ENCODE measurements at places on chromosomes 6 and 20.

GRCh38 chr20:59438201-59438600, 137.8 kb downstream of the EDN3 start:
- no peak for DNase-seq

- no peak for DNase-seq
Measured at GRCh38 chr6:132498638-132499037, 14.3 kb downstream of the STX7 start.

- DNase-seq, result no peak
Measured at GRCh38 chr6:134619789-134620188, 301.9 kb upstream of the SGK1 start.

- DNase-seq, result no peak
Measured at GRCh38 chr6:42383421-42384205, 68.1 kb downstream of the TRERF1 start.

DNA sequence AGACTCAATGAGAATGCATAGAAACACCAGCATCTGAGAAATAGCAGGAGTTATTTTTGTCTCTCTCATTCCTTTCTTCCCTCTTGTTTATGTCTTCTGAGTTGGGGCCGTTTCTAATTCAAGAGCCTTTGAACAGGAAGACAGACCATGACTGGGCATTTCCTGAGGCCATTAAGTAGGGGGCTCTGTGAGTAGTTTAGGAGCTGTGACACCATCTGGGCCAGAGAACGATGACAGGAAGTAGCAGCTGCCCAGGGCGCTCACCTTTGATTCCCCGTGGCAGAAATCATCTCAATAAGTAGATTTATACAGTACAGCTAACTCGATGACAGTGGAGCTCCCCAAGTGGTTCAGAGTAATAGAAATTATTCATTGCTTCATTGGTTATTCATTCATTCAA, 298.4 kb upstream of the PLN start:
- no peak for DNase-seq

GRCh38 chr6:124928851-124929250, 33.4 kb upstream of the RNF217 start:
- no peak for DNase-seq

GRCh38 chr6:122702841-122703240, 76.7 kb upstream of the FABP7 start:
- no peak for DNase-seq

DNA sequence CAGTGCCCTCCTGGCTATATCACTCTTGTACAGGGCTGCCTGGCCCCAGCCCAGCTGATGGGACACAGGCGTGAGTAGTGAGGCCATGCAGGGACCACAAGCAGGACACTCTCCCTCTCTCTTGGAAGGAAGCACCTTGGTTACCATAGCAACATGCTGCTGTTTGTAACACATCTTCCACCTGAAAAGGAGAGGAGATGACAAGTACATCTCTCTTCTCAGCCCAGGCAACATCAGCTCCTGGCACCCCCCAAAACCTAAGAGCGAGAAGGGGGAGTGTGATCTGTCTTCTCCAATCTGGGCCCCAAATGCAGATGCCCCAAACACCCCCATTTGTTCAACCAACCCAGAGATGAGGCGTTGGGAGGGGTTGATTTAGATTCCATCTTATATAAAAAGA, 49.9 kb downstream of the KCNB1 start:
- DNase-seq, result no peak

DNA sequence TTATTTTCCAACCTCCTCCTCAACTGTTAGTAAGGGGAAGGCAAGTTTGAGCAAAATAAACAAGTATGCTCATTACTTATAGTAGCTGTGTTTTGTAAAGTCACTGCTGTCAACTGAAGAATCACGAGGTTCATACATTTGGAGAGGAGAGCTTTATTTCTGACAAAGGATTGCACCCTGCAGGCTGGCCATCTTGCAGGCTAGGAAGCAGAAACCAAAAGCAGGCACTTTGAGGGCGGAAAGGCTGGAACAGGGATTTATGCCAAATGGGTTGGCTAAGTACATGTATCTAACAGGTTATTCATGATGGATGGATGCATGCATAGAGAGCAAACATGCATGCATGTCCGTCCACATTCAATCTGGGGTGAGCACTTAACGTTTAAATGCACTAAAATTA, 46.7 kb downstream of the PSMB1 start:
- DNase-seq, result no peak

- DNase-seq, result no peak
Measured at GRCh38 chr6:67666177-67666964, 968.7 kb upstream of the ADGRB3 start.

All from Caki2 (cell line).